ENCODE measurements at places on chromosomes 16 and 17. TPM values are rescaled to one million over a fixed set of nuclear protein-coding genes. Genes with fewer than 3 reads are reported as not detected.

GNG13 gene
- not detected for total RNA-seq

MYO19 gene
- 57.3 TPM for total RNA-seq

IGFALS gene
- total RNA-seq = not detected

TBC1D3G gene
- not detected for total RNA-seq

KRTAP4-4 gene
- total RNA-seq = not detected

KRT37 gene
- not detected for total RNA-seq

CTRB2 gene
- total RNA-seq = 11.6 TPM

TNFAIP1 gene
- total RNA-seq = 68.9 TPM

CCL14 gene
- total RNA-seq = 224 TPM

PYY gene
- not detected for total RNA-seq

IRX3 gene
- 6.7 TPM for total RNA-seq

COL1A1 gene
- 400 TPM for total RNA-seq

CCDC154 gene
- 1.8 TPM for total RNA-seq

CHST6 gene
- total RNA-seq = 6.0 TPM

SPN gene
- 5.2 TPM for total RNA-seq

PRKAR1A gene
- total RNA-seq = 251 TPM

TEX19 gene
- not detected for total RNA-seq

C1QTNF1 gene
- 157 TPM for total RNA-seq

ADAD2 gene
- 0.33 TPM for total RNA-seq

C17orf113 gene
- total RNA-seq = 0.96 TPM

JPH3 gene
- total RNA-seq = 0.26 TPM

SOST gene
- 21.7 TPM for total RNA-seq

LRRC75A gene
- total RNA-seq = 2.4 TPM

FBXW10B gene
- total RNA-seq = 0.58 TPM

DPEP2 gene
- total RNA-seq = 1.7 TPM

CD300E gene
- 2.8 TPM for total RNA-seq

ABCC6 gene
- 0.36 TPM for total RNA-seq

AATK gene
- total RNA-seq = 15.1 TPM

RPS6KB1 gene
- total RNA-seq = 51.0 TPM

NMRAL1 gene
- 28.9 TPM for total RNA-seq
